Activated CD4-positive, alpha-beta memory T cell treated with anti-CD3 and anti-CD28 coated beads, Interleukin-2, amount 10 ng/mL, durations not matched to agents 7 days and 5 days (primary cell): ENCODE measurements at places on chromosomes 2 and 18. TPM values are rescaled to one million over a fixed set of nuclear protein-coding genes. Genes with fewer than 3 reads are reported as not detected.
A peak's percentile ranks its signal among the peaks of the same experiment; 100 is the strongest.

- DNase-seq = no peak
These were observed 246.1 kb upstream of the EPAS1 start for GRCh38 chr2:46051085-46051484.

- DNase-seq = no peak
These were observed 67.7 kb downstream of the SMCHD1 start for GRCh38 chr18:2723207-2723606.

DNA sequence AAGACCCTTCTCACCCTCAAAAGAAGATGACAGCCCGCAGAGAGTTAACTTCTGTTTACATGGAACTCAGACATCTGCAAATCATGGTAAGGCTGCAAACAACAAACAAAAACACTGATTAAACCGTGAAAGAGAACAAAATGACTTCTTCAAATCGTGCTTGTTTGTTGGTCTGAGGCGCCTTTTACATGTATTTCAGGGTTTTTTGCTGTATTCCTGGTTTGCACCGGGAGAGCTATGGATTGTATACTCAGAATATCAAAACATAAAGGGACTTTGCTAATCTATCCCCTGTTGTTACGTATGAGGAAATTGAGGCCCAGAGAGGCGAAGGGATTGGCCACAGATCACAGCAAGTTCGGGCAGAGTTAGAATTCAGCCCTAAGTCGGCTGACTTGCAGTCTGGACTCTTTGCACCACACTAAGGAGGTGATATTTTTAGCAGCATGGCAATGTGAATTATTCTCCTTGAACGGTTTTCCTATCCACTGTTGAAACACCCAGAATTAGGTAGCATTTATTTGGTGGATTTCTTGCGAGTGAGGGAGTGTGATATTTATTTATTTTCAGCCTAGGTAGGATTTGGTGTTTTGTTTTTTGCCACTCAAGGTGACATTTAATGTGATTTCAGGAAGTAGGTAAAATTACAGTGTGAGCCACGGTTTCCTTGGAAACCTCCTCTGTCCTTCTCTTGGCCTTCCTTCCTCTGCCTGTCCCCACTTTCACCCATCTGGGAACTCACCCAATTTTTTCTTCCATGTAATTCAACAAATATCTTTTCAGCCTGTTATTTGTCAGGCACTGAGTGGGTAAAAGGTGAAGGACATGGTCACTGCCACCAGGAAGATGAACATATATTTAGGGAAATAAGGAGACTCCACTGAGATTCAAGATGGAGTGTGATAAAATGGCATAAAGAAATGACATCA lies 980 bp upstream of the PDE6D start:
- peak; percentile 40 for DNase-seq

GRCh38 chr2:39996653-39997080 lies 217.6 kb upstream of the THUMPD2 start:
- DNase-seq = no peak

DNA sequence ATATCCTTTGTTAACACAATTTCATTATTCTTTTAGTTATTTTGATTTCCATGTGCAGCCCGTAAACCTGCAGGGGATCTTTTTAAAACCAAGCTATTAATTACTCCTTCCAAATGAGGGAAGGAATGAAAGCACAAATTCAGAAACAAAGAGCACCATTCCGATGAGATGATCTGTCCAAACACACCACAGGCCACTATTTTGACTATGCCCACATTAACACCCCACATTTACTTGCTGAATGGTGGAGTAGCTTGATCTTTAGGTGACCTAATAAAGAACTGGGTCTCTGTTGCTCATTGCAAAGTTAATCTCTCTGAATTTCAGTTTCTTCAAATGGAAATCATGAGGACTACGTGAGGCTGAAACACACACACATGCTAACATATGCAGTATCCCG lies 218.0 kb downstream of the IRS1 start:
- no peak for DNase-seq

- DNase-seq = no peak
These were observed 16.6 kb downstream of the KCTD1 start for GRCh38 chr18:26531605-26532298.

DNA sequence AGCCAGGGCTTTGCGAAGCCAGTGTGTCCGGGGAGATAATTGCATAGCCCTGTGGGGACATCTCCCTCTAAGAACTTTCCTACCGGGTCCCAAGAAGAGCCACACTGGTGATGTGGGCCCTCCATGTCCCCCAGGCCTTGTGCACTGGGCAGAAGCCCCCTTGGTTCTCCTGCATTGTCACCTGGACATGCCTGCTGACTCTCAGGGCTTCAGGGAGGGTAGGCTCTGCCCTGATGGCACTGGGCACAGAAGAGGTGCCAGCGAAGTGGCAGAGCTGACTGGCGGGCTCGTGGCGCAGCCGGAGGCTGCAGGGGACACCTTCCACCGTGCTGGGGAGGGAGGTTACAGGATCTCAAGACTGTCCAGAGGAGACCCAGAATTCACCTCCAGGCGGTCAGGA lies 28.3 kb downstream of the GLI2 start:
- no peak for DNase-seq

DNA sequence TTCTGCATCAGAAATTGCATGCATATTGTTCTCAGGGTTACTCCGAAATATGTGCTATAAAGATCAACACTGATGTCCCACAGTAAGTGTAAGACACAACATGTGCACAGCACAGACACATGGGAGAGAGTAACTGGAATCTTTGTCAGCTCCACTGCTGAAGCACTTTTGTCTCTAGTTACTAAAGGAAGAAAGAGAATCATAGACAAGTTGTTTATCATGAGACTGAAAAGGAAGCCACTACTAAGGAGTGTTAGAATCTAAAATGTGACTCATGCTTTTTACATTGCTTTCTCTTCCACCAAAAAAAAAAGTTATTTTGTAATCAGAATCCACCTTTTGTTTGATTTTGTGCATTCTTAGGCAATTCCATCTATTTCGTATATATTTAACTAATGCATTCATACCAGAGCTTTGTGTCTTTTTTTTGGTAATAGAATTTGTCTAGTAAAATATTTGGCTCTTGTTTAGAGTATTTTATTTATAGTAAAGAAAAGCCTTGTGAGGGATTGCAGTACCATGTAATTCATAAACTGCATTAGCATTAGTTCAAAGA lies 502.4 kb downstream of the FBXO15 start:
- no peak for DNase-seq

DNA sequence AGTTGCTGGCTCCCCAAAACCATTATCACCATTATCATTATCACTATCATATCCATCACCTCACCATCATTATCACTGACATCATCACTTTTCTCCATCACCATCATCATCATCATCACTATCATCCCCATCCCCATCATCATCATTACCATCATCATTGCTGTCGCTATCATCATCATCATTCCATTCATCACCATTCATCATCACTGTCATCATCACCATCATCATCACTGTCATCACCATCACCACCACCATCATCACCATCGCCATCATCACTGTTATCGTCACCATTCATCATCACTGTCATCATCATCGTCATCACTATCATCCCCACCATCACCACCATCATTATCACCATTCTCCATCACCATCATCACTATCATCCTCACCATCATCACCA lies 9.0 kb downstream of the HPCAL1 start:
- DNase-seq = no peak

DNA sequence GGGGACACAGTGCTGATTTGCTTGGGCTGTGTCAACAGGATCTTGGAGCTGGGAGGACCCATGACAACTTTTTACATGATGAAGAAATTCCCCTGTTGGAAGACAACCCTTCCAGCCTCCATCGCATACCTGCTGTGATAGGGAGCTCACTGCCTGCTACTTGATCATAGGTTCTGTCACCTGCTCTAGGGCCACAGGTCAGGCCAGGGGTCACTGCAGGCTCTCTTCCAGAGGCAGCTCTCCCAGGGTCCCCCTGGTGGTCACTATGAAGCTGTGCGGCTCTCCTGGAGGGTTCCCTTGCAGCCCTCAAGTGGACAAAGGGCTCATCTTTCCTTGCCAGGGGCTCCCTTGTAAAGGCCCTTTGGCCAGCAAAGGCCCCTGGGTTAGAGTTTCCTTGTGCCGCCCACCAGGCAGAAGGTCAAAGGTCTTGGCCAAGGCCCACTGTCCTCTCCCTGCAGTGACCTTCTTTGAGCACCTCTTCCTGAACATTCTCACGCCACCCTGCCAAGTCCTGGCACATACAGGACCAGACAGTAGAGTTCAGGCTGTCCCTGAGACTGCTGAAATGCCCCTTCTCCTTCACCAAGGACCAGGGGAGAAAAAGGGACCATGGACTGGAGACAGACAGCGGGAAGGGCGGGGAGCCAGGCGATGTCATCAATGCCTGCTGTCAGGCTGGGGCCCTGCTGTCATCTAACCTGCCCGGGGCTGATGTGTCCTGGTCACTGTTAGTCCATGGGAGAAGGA lies 345.1 kb downstream of the DYSF start:
- DNase-seq = peak; percentile 18

DNA sequence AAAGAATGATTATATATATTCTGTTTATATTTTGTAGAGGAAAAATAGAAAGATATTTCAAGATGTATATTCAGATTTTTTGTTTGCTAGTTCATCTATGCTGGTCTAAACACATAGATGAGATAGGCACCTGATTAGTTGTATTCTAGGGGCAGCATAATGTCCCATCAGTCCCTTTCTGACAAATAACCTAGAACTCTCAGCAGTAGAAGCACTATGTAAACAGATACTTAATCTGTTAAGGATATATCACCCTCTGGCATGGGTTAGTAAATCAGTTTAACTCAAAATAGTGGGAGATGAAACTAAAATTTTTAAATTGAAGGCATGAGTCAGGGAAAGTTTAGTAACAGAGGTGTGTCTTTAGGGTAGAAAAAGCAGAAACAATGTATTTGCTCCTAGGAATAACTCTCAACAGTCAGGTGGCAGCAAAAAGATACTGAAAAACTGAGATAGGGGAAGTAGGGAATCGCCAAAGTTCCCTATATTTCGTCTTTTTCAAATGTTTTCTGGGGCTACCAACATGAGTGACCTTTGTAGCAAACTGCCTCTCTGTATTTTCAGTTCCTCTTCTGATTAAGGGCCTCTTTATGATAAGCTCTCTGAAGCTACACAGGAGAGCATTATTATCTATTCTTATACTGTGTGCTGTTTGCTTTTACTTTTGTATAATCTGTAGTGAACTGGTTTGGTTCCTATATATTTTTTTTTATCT lies 5.7 kb downstream of the PPP1R1C start:
- DNase-seq = no peak

DNA sequence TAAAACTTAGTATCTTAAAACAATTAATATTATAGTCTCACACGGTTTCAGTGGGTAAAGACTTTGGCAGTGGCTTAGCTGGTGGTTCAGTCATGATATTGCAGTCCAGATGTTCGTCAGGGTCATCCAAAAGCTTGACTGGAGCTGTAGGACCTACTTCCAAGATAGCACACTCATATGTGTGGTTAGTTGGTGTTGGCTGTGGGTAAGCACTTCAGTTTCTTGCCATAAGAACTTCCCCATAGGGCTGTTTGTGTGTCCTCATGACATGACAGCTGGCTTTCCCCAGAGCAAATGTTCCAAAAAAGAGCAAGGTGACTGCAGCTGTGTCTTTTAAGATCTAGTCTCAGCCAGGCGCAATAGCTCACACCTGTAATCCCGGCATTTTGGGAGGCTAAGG lies 48.5 kb upstream of the EPC2 start:
- DNase-seq = no peak

GRCh38 chr2:128474962-128475361 lies 156.3 kb upstream of the HS6ST1 start:
- DNase-seq = no peak

DNA sequence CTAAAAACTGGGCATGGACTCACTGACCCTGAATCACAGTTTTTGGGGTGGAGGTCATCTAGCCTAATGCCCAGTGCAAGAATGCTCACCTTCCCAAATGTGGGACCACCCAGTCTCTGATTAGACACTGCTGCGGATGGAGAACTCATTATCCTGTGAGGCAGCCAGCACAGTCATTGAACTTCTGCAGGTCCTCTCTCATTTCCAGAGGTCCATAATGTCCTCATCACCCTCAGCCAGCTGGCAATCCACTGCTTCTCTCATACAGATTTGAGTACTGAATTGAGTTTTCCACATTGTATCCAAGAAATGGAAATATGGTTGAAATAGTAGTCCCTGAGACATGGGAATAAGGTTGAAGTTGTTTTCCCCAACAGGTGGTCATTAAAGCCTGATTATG lies 5.0 kb upstream of the MYO5B start:
- DNase-seq = no peak

- no peak for DNase-seq
These were observed 18.1 kb downstream of the THAP4 start for GRCh38 chr2:241618829-241619228.

DNA sequence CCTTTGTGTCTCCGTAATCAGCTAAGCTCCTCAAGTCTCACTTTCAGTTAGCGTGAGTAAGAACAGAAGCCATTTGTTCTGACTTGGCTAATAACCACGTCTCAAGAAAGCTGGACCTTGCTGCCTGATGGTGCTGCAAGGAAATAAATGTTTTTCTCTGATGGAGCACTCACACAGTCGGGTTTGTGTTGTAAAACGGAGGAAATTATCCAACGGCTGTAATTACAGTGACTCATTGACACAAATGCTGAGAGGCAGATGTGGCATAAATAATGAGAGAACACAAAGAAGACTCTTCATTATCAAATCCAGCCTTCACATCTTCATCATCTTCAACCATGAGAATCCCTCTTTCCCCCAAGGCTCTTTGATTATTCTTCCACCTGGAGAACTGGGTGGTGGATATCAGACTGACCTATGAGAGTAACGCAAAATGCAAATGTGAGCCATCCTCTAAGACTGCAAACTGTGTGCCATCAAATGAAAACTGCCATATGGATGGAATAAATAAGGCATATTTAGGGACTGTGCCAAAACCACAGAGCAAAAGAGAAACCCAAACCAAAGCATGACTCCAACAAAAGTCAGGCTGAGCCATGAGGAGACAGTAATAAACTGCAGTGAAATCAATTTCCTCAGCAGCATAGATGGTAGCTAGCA lies 252.6 kb downstream of the RND3 start:
- DNase-seq = no peak

- no peak for DNase-seq
These were observed 352.5 kb upstream of the ZNF521 start for GRCh38 chr18:25704494-25704893.

GRCh38 chr2:233429175-233429897 lies 75.0 kb downstream of the DGKD start:
- DNase-seq = no peak

DNA sequence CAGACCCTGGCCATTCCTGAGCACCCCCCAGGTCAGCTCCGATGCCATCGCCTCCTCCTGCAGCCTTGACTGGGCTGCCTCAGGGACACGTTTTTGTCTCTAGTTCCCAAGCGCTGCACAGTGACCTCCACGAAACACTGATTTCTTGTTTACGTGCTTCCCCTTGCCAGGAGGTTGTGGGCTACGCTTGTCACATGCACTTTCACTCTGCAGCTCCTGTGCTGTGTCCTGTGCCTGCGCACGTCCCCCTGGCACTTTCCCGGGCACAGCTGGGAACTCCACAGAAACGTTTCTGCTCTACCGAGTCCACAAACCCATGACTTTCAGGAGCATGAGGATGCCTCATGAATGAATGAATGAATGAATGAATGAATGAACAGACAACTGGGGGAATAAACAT lies 160.6 kb downstream of the LAMA1 start:
- no peak for DNase-seq

GRCh38 chr2:219538504-219538951 lies 5.1 kb downstream of the CHPF start:
- DNase-seq = no peak

Gene BIRC6
- 103 TPM for total RNA-seq

Gene MEIS1
- total RNA-seq = not detected

Gene MATN3
- total RNA-seq = not detected

Gene SP3
- total RNA-seq = 94.9 TPM

Gene TWIST2
- total RNA-seq = not detected

Gene AFG3L2
- total RNA-seq = 31.9 TPM

Gene PLGLB2
- 1.3 TPM for total RNA-seq

Gene CLASP1
- total RNA-seq = 64.6 TPM

Gene NRP2
- total RNA-seq = 2.3 TPM
